Keratinocyte (primary cell): ENCODE measurements at places on chromosomes 4 and X.

DNA sequence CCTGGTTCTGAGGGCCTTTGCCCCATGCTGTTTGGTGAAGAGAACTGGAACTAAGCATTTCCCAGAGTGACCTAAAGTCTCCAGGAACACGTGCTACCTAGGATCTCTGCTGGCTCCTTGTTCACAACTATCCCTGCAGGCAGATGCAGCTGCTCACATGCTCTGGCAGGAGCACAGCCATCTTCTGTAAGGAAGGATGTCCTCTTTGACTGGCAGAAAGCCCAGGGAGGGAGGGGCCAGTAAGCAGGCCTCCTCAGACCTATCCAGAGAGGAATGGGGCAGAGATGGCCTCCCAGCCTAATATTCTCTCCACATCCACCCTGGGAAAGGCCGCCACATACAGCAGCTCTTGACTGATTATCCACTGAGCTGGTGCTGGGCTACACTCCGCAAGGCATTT lies 142.8 kb upstream of the EOLA2 start:
- H3K27me3 ChIP-seq, result no peaks in the 10 kb centered on the region
- no peaks in the 10 kb centered on the region for H3K4me1 ChIP-seq
- no peak overlapping the region for H3K4me3 ChIP-seq
- H3K27ac ChIP-seq, result no peak overlapping the region
- H3K36me3 ChIP-seq, result no peaks in the 10 kb centered on the region

DNA sequence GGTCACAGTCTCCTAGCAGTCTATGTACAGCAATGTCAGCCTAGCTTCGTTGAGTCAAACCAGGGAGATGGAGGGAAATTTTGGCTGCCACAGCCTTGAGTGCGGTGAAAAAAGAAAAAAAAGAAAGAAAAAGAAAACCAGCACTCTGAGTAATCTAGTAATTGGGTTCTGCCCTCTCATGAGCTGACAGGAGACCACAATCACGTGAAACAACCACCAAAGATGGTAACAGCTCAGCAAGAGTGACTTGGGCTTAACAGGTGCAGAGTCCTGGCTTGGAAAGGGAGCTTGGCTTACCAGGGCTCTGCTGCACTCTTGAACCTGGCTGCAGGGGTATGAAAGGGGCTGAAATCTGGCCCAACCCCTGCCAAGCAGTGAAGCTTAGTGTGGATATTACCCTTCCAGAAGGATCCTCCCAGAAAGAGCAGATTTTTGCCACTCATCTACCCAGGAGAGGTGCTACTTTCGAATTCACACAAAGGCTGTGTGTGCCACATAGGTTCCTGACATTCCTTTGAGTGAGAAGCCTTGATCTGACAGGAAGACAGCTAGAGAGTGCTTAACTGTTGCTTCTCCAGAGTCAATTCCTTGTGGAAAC lies 350.3 kb downstream of the PTTG2 start:
- H3K27ac ChIP-seq, result no peak overlapping the region
- no peak overlapping the region for H3K4me3 ChIP-seq
- peaks cover 47% of the 10 kb centered on the region for H3K4me1 ChIP-seq
- H3K36me3 ChIP-seq, result no peaks in the 10 kb centered on the region
- H3K27me3 ChIP-seq, result no peaks in the 10 kb centered on the region
- no peak for DNase-seq

- no peak overlapping the region for H3K4me3 ChIP-seq
- H3K4me1 ChIP-seq, result no peaks in the 10 kb centered on the region
- peak; percentile 54 for DNase-seq
- no peak overlapping the region for H3K27ac ChIP-seq
Measured at GRCh38 chr4:30380404-30380998, 339.7 kb upstream of the PCDH7 start.

- H3K27me3 ChIP-seq, result no peaks in the 10 kb centered on the region
- no peaks in the 10 kb centered on the region for H3K36me3 ChIP-seq
- DNase-seq, result no peak
- no peak overlapping the region for H3K27ac ChIP-seq
- H3K4me3 ChIP-seq, result no peak overlapping the region
Measured at GRCh38 chrX:40853816-40854123, 118.4 kb upstream of the MED14 start.

DNA sequence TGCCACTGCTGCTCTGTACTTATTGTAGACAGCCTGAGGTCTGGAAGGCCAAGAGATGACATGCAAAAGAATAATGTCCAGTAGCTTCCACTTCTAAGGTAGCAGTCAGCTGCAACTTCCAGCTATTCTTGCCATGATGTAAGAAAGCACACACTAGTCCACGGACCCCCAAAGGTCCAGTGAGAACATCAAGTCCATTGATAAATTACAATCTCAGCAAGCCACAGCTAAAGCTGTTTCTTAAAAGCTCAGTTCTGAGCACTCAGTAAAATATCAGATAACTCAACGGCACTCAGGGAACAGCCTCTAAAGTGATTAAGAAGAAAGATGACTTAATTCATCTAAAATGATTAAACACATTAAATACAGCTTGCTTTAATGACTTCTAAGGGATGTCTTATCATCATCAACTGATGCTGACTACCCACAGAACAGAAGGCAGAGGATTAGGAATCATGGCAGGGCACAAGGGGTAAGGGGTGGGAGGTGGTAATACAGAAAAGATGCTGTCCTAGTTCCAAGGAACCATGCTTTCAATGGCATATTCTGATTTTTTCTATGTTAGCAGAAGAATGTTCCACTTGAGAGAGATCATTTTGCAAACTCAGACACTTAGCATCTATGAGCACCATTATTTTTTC lies 99.1 kb upstream of the CBR4 start:
- no peak overlapping the region for H3K27ac ChIP-seq
- H3K4me3 ChIP-seq, result no peak overlapping the region
- no peak for DNase-seq
- H3K27me3 ChIP-seq, result no peaks in the 10 kb centered on the region
- peaks cover 17% of the 10 kb centered on the region for H3K4me1 ChIP-seq

GRCh38 chr4:103996637-103997036 lies 276.9 kb upstream of the TACR3 start:
- no peak overlapping the region for H3K4me3 ChIP-seq
- H3K27me3 ChIP-seq, result no peaks in the 10 kb centered on the region
- DNase-seq, result peak; percentile 70

- H3K4me3 ChIP-seq, result no peak overlapping the region
- no peaks in the 10 kb centered on the region for H3K4me1 ChIP-seq
- no peak for DNase-seq
- H3K27me3 ChIP-seq, result peaks cover 33% of the 10 kb centered on the region
Measured at GRCh38 chr4:41258783-41259182, 2.1 kb downstream of the UCHL1 start.

DNA sequence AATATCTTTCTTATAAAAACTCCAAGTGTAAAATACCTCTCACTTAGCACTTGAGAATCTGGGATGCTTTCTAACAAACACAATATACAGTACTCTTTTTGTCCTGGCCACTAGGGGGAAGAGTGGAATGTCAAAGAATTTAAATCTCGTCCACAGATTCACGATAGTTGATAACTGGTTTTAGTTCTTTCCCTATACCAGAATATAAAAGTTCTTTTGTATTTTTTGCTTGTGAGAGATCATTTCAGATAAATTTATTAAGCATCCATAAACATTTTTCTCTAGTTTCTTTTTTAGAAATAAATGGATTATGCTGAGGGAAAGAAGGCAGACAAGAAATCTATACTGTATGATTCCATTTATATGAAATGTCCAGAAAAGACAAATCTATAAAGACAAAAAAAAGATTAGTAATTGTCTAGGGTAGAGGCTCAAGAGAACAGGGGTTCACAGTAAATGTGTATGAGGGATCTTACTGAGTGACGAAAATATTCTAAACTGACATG lies 50.4 kb downstream of the MGARP start:
- no peaks in the 10 kb centered on the region for H3K36me3 ChIP-seq
- H3K27me3 ChIP-seq, result no peaks in the 10 kb centered on the region
- peaks cover 8% of the 10 kb centered on the region for H3K4me1 ChIP-seq
- DNase-seq, result no peak

- peaks cover 7% of the 10 kb centered on the region for H3K4me1 ChIP-seq
- no peaks in the 10 kb centered on the region for H3K27me3 ChIP-seq
- no peak overlapping the region for H3K4me3 ChIP-seq
- no peaks in the 10 kb centered on the region for H3K36me3 ChIP-seq
Measured at GRCh38 chrX:97987979-97988378, 1104.3 kb downstream of the RPA4 start.

DNA sequence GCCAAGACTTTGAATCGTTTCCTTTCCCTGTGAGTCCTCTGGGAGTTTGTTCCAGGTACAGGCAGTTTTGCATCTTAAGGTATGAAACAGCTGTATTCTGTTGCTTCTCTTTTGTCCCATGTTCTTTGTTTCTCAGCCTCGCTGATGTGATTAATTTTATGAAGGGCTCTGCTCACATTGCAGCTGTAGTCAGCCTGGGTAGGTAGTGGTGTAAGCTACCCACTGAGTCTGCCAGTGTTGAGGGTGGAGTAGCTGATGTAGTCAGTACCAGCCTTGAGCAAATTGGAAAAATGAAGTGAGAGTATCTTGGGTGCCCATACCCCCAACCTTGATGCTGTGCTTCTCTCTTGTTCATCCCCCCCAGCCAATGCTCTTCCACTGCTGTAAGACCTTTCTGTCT lies 139.6 kb upstream of the SMIM31 start:
- DNase-seq, result no peak
- no peaks in the 10 kb centered on the region for H3K27me3 ChIP-seq
- no peaks in the 10 kb centered on the region for H3K36me3 ChIP-seq
- no peak overlapping the region for H3K27ac ChIP-seq
- H3K4me1 ChIP-seq, result no peaks in the 10 kb centered on the region

- no peak overlapping the region for H3K4me3 ChIP-seq
- DNase-seq, result no peak
- no peaks in the 10 kb centered on the region for H3K36me3 ChIP-seq
- H3K27me3 ChIP-seq, result no peaks in the 10 kb centered on the region
- H3K4me1 ChIP-seq, result no peaks in the 10 kb centered on the region
Measured at GRCh38 chrX:136750364-136750763, 30.4 kb downstream of the ARHGEF6 start.

- no peak overlapping the region for H3K27ac ChIP-seq
- DNase-seq, result no peak
- no peak overlapping the region for H3K4me3 ChIP-seq
Measured at GRCh38 chrX:38233891-38234667, 13.4 kb upstream of the SRPX start.

- no peak for DNase-seq
- no peaks in the 10 kb centered on the region for H3K27me3 ChIP-seq
- peaks cover 3% of the 10 kb centered on the region for H3K4me1 ChIP-seq
- peaks cover 3% of the 10 kb centered on the region for H3K36me3 ChIP-seq
- peak overlapping the region; percentile 31 for H3K27ac ChIP-seq
- H3K4me3 ChIP-seq, result peak overlapping the region; percentile 61
Measured at GRCh38 chrX:153934148-153934761, 582 bp downstream of the NAA10 start.

DNA sequence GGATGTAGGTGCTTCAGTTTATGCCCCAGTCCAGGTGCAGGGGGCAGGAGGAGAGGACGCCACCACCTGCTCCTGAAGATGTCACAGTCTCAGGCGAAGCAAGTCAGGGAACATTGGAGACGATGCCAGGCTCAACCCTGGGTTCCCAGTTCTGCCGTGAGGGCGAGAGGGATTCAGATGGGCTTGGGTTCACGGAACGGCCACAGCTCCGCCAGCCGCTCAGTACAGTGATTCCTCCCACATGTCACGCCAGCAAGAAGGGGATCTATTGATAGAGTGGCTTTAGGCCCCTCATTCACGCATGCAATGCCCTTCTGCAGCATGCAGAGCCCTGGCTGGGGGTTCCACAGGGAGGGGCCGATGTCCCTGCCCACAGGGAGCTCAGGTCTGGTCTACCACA lies 34.2 kb downstream of the ADRA2C start:
- H3K36me3 ChIP-seq, result no peaks in the 10 kb centered on the region
- no peaks in the 10 kb centered on the region for H3K27me3 ChIP-seq
- H3K4me1 ChIP-seq, result no peaks in the 10 kb centered on the region
- no peak overlapping the region for H3K27ac ChIP-seq
- H3K4me3 ChIP-seq, result no peak overlapping the region
- DNase-seq, result no peak

- H3K27ac ChIP-seq, result no peak overlapping the region
- H3K27me3 ChIP-seq, result no peaks in the 10 kb centered on the region
- H3K36me3 ChIP-seq, result no peaks in the 10 kb centered on the region
Measured at GRCh38 chr4:140316799-140317198, 56.6 kb upstream of the SCOC start.

- DNase-seq, result no peak
- peaks cover 3% of the 10 kb centered on the region for H3K27me3 ChIP-seq
- no peak overlapping the region for H3K4me3 ChIP-seq
- no peaks in the 10 kb centered on the region for H3K36me3 ChIP-seq
- H3K4me1 ChIP-seq, result no peaks in the 10 kb centered on the region
Measured at GRCh38 chrX:115324194-115324593, 34.7 kb downstream of the LUZP4 start.

- no peaks in the 10 kb centered on the region for H3K36me3 ChIP-seq
- H3K27ac ChIP-seq, result no peak overlapping the region
- H3K27me3 ChIP-seq, result peaks cover 3% of the 10 kb centered on the region
Measured at GRCh38 chrX:100698551-100698950, 33.4 kb downstream of the SYTL4 start.
